Dorsolateral prefrontal cortex (tissue), 122 donors: ENCODE measurements at places on chromosomes 1 and 21. TPM values are rescaled to one million over a fixed set of nuclear protein-coding genes. Genes with fewer than 3 reads are reported as not detected.
A peak's percentile ranks its signal among the peaks of the same experiment; 100 is the strongest.

- DNase-seq, result peak; percentile 18
These were observed 108.7 kb upstream of the COL6A1 start for GRCh38 chr21:45872902-45873301.

DNA sequence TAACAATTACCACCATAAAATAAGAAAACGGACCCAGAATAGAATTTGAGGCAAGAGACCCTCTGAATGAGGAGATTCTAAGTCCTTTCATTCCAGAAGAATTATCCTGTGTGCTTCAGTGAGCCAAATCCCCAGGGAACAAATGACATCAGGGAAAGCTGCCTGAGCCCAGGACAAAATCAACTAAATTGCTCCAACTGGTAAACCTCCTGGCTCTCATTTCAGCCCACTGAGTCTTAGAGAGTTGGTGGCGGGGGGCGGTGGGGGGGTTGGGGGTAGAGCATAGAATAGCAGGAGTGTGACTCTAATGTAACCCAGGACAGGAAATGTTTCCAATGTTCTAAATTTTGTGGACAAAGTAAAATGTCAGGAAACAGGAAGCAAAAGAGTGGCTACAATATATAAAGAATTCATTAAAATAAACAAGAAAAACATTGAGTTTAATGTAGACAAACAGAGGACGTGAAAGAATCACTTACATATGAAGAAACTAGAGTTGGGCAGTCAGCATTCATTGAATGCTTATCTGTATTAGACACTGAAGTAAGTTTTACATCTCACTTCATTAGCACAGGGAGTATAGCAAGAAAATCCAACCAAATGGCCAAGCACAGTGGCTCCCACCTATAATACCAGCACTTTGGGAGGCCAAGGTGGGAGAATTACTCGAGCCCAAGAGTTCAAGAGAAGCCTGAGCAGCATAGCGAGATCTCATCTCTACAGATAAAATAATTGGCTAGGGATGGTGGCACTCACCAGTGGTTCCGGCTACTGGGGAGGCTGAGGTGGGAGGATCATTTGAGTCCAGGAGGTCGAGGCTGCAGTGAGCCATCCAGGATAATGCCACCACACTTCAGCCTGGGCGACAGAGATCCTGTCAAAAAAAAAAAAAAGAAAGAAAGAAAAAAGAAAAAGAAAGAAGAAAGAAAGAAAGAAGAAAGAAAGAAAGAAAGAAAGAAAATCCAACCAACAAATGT is 75.1 kb downstream of the DHRS3 start:
- DNase-seq, result no peak

GRCh38 chr1:64733581-64734286 is 11.1 kb upstream of the RAVER2 start:
- no peak for DNase-seq

DNA sequence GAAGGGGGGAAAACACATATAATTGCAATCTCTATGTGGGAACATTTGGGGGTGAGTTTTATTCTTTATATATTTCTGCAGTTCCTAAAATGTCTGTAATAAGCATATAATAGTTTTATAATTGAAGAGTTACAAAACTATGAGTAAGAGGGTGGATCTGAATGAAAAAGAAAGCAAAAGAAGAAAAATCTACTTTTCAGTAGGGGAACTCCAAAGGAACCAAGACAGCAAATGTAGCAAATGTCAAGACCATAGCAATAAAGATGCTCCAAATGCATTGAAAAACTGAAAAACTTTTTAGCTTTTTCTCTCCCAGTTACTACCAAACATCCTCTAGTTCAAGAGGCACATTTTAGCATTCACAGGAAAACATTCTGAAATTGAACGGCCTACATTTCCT is 434.8 kb downstream of the LMO4 start:
- no peak for DNase-seq

The C1orf115 gene
- total RNA-seq, result 65.3 TPM

The KIAA0319L gene
- 78.0 TPM for total RNA-seq
